ENCODE measurements at places on chromosomes 12 and 14.
A peak's percentile ranks its signal among the peaks of the same experiment; 100 is the strongest.

DNA sequence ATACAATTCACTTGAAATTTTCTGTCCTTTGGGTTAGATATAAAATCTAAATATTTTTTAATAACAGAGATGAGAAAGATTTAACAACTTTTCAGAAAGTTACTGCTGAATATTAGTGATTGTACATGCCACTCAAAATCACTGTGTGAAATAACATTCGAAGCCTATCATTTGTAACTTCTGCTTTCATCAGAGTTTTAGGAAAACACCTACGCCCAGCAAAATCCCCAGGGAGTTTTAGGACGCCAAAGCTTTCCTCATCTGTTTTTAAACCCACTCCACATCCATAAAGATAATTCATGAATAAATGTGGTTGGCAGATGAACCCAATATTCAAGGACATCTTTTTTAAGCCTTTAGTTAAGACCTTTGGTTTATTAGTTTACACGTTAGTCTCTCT is 23.9 kb downstream of the TC2N start:
- DNase-seq = no peak

DNA sequence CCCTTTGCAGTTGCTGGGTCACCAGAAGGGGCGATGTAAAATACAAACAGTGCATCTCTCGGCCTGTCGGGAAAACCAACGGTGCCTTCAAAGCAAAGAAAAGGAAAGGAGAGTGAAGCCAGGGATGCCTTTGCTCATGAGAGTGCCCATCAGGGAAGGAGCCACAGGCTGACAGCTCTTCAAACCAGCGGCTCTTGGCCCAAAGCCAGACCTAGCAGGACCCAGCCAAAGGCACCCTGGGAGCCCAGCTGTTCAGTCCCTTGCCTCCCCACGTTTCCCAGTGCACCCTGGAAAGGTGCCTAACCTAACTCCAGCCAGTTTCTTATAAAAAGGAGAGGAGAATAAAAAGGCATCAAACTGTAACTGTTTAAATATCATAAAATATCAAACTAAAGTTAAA is 29.2 kb downstream of the PRMT8 start:
- peak; percentile 86 for DNase-seq

DNA sequence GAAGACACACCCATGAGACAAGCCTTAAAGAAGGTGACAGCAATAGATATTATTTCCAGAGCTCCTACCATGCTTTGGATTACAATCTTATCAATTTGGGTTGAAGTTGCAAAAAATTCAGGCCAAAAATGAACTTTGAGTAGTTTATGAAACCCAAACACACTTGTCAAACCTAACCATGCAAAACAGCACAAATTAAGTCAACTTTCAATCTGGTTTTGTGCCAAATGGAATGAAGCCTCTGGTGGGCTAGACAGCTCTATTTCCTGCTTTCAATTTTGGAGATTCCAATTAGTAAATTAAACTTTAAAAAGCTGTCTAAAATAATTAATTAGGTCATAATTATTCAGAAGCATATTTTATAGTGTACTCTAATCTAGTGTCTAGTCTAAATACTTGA is 203.4 kb downstream of the SYT1 start:
- DNase-seq = no peak

- no peak for DNase-seq
These were observed 51.2 kb downstream of the SLC2A13 start for GRCh38 chr12:40054555-40055227.

DNA sequence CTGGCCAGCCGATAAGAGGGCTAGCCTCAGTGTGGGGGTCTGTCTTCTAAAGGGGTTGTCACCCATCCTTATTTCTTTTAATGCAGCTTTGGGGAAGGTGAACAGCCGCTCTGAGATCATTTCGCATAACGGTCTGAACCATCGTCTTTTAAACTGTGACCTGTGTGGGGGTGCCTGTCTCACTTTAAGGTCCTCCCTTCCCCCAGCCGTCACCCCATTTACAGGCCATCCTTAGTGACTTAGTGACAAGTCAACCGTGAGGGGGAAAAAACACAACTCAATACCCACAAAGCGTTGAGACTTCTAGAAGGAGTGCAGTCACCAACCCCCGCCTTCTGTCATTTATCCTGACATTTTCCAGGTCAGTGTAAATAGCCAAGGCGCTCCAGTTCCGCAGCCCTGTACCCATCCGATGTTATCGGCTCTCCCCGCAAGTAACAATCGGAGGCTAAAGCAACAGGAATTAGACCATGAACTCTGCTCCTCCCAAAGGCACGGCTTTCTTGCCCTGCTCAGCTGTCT is 505 bp upstream of the DENND5B start:
- DNase-seq = no peak

GRCh38 chr12:238116-238515 is 24.2 kb upstream of the SLC6A12 start:
- DNase-seq = no peak

GRCh38 chr12:28563936-28564335 is 373.7 kb downstream of the CCDC91 start:
- no peak for DNase-seq

- no peak for DNase-seq
These were observed 10.6 kb downstream of the CEP128 start for GRCh38 chr14:80930836-80931389.

DNA sequence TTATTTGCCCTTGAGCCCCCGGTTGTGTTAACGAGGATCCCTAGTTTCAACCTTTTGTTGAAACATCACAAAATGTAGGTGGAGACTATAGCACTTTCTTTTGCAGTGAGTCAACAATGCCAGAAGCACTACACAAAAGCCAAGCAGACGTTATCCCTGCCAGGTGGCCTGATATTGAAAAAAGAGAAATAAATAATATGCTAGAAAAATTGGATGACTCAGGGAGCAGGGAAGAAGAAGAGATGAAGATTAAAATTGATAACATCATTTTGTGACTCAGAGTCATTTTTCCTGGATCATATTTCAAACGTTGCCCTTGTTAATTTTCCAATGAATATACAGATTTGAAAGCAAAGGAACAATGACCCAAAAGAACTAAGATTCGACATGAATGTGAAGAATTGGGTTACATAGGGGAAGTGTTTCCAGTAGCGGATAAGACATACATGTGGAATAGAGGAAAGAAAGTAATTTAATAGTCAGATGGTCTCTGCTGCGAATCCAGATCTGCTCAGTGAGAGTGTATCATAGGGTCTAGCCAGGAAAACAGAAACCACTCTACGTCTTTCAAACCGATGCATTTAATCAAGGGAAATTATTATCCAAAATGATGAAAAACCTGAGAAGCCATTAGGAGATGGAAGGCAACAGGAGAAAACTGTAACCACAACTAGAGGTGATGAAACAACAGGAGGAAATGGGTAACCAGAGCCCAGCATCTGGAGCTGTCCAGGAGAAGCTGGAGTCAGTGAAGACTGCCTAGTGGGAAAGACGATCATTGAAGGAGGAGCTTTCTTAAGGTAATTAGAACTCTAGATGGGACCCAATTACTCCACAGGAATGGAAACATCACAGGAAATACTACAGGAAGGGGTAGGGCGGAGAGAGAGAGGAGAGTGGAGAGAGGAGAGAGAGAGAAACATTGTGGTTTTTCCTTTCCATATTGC is 57.9 kb downstream of the RERG start:
- DNase-seq = peak; percentile 12

DNA sequence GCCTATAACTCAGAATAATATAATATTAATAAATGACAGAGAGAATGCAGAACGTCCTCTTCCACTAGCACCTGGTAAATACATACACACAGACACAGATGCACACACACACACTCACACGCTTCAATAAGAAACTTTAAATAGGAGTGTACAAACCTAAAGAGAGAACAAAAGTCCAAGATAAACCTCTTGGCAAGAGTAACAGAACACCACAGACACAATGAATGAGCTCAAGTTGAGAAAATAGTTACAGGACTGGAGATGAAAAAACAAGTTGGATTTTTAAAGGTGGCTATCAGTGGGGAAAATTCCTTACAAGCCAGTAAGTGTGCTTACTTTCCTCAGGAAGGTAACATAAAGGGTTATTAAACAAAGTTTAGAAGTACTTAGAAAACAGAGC is 35.2 kb downstream of the CRY1 start:
- no peak for DNase-seq

- DNase-seq = no peak
These were observed 3.5 kb upstream of the PWP1 start for GRCh38 chr12:107681836-107682820.

GRCh38 chr12:21239866-21240265 is 94.9 kb downstream of the SLCO1A2 start:
- no peak for DNase-seq

DNA sequence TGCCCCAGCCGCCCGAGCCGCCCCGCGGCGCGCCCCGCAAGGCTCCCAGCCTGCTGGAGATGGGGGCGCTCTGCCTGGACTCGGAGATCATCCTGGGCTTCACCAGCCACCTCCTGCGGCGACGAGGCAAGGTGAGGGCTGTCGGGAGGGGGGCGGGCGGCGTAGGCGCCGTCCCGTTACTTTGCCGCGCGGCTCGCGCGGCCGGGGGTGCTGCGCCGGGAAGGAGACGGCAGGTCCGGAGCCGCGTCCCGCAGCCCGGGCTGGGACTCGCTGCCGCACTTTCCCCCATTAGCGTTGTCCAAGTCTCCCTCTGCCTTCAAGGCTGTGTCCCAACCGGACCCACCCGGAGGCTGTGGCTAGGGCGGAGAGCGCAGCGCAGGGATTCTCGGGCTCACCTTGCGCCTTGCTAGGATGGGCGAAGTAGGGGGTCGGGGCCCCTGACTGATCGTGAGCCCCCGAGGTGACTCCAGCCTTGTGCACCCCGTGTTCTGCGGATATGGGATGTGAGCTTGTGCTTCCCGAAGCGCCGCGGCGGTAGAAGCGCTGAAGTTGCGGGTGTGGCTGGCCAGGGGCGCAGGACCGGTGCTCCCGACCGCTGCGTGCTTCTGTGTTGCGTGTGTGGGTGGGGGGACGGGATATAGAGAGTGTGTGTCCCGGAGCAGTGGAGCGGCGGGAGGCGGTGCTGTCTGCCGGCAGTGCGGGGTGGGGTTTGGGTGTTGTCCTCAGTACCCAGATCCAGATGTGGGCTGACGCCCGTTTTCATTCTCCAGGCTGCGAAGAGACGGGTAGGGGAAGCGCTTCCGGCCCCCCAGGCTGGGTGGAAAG is 1.7 kb upstream of the KIF26A start:
- DNase-seq = no peak

DNA sequence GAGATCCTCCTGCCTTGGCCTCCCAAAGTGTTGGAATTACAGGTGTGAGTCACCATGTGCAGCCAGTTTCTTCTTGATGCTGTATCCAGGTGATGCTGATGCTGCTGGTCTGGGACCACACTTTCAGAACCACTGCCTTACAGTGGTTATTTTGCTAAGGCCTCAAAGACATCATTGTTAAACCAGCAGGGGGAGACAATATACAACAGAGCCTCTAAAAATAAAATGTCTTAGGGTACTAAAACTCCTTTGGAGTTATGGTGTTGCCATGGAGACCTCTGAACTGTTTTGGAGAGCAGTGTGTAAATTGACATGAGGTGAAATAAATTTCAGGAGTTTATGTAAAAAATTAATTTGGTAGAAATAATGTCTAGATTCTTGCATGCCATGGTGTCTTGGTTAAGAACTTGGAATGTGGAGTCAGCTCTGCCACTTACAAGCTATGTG is 1.1 kb upstream of the ARG2 start:
- peak; percentile 57 for DNase-seq

DNA sequence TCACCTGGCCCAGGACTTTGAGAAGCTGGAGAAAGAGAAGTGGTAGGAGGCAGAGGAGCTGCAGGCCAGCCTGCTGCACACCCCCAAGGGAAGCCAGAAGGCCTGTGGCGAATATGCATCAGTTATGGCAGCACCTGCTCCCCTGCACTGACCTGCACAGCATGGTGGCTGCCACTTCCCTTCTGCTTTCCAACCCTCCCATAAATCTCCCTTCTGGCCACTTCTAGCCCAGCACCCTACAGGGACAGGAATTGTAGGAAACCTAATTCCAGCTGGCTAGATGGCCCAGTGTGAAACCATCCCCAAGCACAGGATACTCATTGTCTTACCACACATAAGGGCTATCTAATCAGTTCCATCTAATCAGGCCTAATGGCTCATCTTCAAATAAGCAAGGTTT is 136.3 kb downstream of the TBX3 start:
- no peak for DNase-seq

DNA sequence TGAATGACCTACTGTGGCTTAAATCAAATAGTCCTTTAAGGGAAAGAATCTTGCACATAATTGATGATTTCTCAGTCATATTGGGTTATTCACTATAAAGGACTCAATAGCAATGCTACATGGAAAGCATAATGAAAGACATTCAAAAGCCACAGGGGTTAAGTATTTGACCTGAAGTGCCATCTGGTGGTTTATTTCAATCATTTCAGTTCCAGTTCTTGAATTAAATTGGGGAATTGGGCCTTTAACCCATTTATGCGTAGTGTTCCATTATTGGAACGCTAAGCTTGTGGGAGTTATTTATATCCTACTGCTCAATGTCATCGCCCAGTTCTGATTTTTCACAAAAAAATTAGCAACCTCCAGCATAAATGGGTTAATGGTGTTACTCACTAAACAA is 41.3 kb upstream of the C12orf71 start:
- DNase-seq = peak; percentile 13

- no peak for DNase-seq
These were observed 43.9 kb upstream of the SYCP3 start for GRCh38 chr12:101783150-101783549.

GRCh38 chr12:57797933-57798332 is 15.3 kb downstream of the TSFM start:
- no peak for DNase-seq

DNA sequence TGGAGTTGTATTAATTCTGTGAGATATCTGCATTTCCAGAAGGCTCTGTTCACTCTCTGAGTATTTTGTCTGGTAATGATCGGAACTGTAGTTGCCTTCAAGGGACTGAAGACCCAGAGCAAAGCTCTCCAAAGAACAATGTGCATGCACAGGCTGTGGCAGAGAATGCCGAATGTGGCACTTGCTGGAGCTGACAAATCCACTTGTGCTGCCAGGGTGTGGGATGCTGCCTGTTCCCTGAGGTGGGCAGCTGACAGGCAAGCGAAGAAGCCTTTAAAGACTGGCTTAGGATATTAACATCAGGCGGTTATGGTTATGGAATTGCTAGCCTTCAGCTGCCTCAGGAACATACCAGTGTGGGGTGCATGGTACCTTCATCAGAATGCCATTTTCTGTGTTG is 419.9 kb upstream of the ATP2B1 start:
- no peak for DNase-seq

- no peak for DNase-seq
These were observed 40.2 kb upstream of the DICER1 start for GRCh38 chr14:95197551-95197950.

- DNase-seq = no peak
These were observed 2.2 kb downstream of the CYP27B1 start for GRCh38 chr12:57764662-57765002.

DNA sequence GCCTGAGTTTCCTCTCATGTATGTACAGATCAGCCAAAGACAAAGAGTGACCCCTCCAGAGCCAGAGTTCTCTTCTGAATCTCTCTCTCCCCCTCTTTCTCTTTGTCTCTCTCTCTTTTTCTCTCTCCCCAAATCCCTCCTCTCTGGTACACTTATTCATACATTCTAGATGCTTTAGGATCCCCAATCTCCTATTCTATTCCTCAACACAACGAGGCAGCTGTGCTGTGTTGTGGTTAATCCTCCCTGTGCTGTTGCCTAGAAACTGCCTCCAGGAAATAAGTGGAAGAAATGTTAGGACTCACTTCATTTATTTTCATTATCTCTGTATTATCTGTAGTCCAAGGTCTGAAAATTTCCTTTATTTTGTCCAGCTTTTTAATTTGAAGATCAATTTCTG is 350.5 kb upstream of the OR4E1 start:
- DNase-seq = no peak

- no peak for DNase-seq
These were observed 103.9 kb downstream of the ZFP36L1 start for GRCh38 chr14:68688872-68689371.

Data from NCI-H1105 (cell line).